ENCODE measurements at places on chromosomes 2 and 18.
A peak's percentile ranks its signal among the peaks of the same experiment; 100 is the strongest.

DNA sequence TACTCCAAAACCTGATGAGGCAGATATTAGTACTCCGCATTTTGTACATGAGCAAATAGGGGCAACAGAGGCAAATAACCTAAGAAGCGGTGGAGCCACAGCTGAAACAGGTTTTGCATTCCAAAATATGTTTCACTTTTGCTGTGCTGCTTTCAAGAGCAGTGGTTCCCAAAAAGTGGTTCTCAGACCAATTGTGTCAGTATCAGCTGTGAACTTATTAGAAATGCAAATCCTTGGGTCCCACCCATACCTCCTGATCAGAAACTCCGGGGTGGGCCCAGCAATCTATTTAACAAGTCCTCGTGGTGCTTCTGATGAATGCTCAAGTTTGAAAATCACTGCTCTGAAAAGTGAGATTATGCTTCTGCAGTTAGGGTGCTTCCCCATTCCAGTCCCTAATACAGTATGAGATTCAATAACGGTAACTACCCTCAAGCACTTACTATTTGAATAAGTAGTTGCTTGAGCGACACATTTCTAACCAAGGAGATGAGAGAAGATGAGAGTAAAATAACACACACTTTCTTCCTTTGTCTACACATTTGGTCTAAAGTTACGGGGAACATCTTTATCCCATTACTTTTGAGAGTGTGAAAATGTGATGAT lies 17.8 kb upstream of the TCF4 start:
- no peak for DNase-seq

GRCh38 chr2:3738454-3738853 lies 35.1 kb downstream of the DCDC2C start:
- peak; percentile 23 for DNase-seq

DNA sequence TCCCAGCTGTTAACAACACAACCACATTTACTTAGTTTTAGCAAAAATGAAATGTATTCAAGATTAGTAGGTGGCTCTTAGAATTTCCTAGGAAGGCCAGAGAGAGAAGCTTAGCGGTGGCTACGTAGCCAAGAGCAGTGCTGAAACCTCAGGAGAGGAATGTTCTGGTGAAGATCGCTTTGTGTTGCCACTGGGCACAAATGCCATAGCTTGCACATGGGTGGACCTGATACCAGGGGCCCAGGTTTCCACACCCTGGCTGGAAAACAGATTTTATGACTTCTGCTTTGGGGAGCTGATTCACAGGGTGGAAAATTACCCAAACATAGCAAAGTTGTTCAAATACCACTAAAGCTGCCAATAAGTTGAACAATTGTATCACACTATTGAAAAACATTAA lies 43.4 kb downstream of the THUMPD2 start:
- DNase-seq, result no peak

DNA sequence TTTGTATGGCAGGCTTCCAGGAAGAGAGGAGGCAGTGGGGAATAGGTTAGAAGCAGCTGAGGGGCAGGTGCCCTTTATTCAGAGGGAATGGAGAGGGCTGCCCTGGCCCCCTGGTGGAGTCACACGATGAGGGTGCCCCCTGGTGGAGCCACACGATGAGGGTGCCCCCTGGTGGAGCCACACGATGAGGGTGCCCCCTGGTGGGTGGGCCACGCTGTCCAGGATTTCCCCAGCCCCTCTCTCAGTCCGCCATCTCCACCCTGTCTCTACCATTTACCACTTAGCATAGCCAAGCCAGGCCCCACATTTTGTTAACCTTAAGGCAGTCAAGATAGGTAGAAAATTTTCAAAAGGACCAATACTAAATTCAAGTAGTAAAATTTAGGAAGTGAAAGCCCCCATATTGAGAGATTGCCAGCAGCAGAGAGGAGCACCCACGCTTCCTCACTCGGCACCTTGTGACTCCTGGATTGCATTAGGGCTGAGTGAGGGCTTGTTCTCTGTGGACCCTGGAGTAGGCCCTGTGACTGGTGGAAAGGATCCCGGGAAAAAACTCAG lies 10.4 kb upstream of the FAM228A start:
- peak; percentile 55 for DNase-seq

- no peak for DNase-seq
Measured at GRCh38 chr2:168035458-168035857, 211.9 kb downstream of the STK39 start.

DNA sequence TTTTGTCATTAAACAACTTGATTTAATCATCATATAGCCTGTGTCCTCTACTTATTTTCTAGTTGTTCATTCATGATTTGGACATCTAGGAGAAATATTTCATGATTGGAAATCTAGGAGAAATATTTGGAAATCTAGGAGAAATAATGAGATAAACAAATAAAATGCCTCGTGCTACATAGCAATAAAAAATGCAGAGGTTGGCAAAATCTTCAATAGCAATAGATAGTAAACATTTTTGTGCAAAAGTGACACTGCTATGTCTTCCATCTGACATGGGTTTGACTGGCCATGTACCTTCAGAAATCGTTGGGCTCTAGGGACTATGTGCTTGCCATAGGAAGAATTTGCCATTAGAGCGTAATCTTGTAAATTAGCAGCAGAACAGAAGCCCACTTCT lies 1304.5 kb upstream of the ZEB2 start:
- DNase-seq, result no peak

GRCh38 chr18:74064510-74064909 lies 83.1 kb downstream of the FBXO15 start:
- no peak for DNase-seq

- peak; percentile 12 for DNase-seq
Measured at GRCh38 chr2:157587576-157587975, 41.1 kb downstream of the ACVR1C start.

GRCh38 chr18:50722311-50722710 lies 97.5 kb downstream of the MRO start:
- DNase-seq, result no peak

DNA sequence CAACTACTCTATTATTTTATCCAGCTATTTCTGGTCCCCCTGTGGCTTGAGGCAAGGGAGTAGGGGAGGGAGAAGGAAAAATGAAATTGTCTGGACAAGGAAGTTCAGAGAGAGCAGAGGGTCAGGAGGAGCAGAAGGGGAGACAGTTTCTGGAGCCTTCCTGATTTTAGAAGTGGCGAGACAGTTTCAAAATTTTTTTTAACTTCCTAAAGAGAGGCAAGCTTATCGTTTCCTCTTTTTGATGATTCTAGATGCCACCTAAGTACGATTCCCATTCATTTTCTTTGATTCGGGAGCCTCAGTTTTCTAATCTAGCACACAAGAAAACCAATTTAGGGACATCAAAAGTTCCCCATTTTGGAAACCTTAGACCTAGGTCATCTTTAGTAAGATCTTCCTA lies 96.9 kb upstream of the B3GNT2 start:
- DNase-seq, result no peak
